ENCODE measurements at places on chromosomes 4 and X.

DNA sequence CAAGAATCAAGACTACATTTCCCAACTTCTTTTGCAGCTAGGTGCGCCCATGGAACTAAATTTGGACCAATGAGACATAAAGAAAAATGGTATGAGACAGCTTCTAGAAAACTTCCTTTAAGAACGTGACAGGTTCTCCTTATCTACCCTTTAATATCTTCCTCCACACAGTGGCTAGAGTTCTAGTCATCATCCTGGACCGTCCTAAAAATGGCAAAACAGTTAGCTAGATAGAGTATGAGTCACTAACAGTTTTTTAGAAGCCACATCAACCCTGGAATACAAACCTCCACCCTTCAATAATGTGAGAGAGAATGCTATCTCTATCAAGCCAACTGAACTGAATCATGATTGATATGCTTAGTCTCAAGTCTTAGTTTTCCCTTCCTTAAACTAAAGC lies 267.9 kb upstream of the SLC7A11 start:
- no peak for DNase-seq

- no peak for DNase-seq
Measured at GRCh38 chrX:17373337-17373736, 1.7 kb upstream of the NHS start.

DNA sequence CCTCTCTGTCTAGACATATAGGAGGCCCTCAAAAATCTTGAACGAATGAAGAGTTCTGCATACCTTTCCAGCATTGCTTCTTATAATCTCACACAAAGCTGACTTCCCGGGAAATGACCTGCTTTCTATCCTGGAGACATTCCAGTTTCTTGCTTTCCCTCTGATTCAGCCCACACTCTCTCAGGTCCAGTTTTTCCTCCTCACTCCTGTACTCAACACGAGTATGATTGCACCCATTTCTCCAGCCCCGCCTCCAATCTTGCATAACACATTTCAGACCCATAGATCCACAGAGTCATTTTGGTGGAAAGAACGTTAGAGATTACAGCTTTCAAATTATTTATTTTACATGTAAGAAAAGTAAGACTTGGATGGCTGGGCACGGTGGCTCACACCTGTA lies 127.5 kb upstream of the TLR3 start:
- no peak for DNase-seq

- DNase-seq, result no peak
Measured at GRCh38 chr4:40586729-40587128, 42.9 kb downstream of the RBM47 start.

- DNase-seq, result no peak
Measured at GRCh38 chr4:24722026-24722568, 73.3 kb upstream of the SOD3 start.

GRCh38 chrX:134774190-134775048 lies 116.1 kb upstream of the PLAC1 start:
- no peak for DNase-seq

- no peak for DNase-seq
Measured at GRCh38 chr4:105641845-105642244, 66.6 kb downstream of the INTS12 start.

DNA sequence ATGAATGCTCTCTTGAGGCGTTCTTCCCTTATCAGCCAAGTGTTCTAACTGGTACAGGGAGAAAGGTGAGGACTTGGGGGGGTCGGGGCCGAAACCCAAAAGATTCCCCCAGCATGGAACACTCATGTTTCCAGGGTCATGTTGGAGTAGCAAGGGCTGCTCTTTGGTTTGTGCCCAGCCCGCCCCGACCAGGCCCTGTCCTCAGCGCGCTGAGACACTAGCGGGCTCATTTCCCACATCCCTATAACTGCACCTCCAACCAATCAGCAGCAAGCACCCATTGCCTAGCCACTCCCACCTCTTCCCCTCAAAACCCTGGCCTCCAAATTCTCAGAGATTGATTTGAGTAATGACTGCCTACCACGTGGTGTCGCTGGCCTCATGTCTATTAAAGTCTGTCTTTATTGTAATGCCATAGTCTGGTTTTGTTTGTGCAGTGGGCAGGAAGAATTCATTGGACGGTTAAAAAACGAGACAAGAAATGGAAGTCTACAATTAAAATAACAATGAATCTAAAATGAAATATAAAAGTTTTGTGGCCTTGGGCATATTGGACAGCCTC lies 1928.4 kb downstream of the STIM2 start:
- DNase-seq, result no peak

- DNase-seq, result no peak
Measured at GRCh38 chrX:153688911-153689590, 1.3 kb downstream of the SLC6A8 start.

DNA sequence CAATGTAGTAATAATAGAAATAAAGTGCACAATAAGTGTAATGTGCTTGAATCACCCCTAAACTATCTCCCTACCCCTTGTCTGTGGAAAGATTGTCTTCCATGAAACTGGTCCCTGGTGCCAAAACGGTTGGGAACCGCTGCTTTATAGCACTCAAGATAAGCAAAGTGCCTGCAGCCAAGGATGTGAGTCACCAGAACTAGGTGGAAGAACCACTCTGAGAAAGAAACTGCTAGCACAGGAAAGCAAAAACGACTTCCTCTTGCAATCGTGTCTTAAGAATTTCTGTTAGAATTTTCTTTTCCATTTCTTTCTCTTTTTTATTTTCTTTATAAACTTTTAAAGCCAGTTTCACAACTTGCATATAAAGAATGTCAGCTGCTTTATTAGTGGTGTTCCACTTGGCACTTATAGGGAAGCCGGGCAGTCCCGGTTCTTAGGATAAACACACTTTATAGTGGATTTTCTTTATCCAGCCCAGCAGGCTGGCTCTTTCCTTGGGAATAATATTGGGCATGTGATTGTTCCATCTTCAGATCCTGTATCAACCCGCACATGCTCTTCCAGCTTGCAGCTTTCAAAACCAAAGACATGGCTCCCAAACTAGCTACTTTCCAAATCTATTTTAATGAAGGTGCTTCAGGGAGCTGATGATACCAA lies 32.3 kb upstream of the CXCL8 start:
- no peak for DNase-seq

- DNase-seq, result no peak
Measured at GRCh38 chrX:155071694-155072280, 479 bp downstream of the BRCC3 start.

DNA sequence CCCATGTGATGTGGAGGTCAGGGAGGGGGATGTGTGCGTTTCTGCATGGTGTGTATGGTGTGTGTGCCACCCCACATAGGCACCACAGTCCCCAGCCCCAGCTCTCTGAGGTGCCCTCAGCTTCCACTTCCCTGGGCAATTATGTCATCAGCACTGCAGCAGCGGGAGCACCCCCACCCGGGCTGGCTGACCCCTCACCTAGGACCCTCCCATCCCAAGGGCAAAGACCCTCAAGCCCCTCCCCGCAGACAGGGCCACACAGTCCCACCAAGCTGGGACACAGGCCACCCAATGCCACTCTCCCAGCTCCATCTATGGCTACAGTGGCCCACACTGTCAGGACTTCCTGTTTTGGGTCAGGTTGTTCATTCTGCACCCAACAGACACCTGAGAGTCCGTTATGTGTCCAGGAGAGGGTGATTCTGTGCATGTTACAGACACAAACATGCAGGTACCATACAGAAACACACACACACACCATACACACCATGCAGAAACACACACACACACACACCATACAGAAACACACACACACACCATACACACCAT lies 75.2 kb downstream of the JAKMIP1 start:
- DNase-seq, result no peak

DNA sequence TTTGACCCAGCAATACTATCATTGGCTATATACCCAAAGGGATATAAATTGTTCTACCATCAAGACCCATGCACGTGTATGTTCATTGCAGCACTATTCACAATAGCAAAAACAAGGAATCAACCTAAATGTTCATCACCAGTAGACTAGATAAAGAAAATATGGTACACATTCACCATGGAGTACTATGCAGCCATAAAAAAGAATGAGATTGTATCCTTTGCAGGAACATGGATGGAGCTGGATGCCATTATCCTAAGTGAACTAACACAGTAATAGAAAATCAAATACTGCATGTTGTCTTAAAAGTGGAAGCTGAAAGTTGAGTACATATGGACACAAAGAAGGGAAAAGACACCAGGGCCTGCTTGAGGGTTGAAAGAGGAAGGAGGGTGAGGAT lies 803.1 kb upstream of the PCDH10 start:
- DNase-seq, result no peak

All from NCI-H510A (cell line).